ENCODE measurements at places on chromosomes 1 and 21.

GRCh38 chr1:230979952-230980351 lies 1.1 kb downstream of the ARV1 start:
- DNase-seq: no peak

DNA sequence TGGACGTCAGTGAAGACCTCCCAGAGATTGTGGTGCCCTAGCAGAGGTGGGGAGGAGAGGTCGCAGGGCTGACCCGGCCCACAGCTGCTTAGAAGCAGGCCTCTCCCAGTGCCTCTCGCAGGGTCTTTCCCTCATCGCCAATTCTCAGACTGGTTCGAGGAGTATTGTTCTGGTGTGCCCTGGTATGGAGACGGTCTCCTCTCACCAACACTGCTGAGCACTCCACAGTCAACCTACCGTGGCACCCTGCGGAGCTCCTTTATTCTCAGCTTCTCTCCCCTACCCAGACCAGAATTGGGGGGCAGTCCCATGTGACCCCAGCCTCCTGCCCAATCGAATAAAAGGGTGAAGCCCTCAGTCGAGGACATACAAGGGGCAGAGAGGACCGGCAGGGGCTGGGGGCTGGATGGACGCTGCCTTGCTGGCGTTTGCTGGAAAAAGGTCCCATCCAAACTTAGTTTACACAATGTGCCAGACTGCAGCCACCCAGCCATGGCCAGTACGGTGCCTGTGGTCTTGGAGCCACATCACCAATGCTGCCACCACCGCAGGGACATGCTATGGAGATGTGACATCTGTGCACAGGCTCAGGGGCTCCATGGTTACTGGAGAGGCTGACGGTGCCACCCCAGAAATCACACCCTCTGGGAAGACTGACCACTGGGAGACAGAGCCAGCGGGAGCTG lies 80.8 kb downstream of the STUM start:
- DNase-seq: no peak

GRCh38 chr1:118914379-118915161 lies 73.6 kb downstream of the TBX15 start:
- DNase-seq: no peak

- no peak for DNase-seq
Observed at GRCh38 chr1:48061162-48062136, 64.3 kb upstream of the TRABD2B start.

DNA sequence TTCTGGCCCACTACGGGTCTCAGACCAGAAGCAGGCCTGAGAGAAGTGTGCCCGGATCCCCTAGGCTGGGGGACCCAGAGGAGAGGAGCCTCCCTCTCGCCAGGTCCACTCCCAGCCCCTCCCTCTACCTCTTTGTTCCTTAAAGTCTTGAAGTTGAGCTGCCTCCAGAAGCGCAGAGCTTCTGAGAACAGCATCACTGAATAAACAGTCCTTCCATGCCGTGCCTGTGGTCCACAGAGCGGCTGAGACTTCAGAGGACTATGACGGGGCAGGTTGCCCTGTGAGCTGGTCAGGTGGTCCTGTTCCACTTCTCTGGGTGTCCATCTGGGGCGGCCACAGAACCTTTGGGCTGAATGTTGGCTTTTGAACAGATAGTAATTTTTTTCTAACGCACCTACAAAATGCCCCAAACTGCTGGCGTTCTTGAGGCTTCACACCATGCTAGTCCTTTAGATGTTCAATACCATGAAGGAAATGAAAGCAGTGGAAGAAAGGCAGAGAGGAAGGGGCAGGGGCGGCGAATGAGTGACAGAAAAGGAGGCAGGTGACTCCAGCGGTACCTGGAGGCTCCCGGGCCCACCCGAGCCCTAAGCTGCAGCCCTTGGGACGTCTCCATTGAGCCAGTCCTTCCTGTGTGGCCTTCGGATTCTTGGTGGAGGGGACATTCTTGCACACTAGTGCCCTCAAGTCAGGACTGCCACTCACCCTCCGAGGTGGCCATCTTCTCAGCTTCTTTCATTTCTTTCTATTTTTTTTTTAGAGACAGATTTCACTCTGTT lies 239.3 kb upstream of the VAMP3 start:
- no peak for DNase-seq

DNA sequence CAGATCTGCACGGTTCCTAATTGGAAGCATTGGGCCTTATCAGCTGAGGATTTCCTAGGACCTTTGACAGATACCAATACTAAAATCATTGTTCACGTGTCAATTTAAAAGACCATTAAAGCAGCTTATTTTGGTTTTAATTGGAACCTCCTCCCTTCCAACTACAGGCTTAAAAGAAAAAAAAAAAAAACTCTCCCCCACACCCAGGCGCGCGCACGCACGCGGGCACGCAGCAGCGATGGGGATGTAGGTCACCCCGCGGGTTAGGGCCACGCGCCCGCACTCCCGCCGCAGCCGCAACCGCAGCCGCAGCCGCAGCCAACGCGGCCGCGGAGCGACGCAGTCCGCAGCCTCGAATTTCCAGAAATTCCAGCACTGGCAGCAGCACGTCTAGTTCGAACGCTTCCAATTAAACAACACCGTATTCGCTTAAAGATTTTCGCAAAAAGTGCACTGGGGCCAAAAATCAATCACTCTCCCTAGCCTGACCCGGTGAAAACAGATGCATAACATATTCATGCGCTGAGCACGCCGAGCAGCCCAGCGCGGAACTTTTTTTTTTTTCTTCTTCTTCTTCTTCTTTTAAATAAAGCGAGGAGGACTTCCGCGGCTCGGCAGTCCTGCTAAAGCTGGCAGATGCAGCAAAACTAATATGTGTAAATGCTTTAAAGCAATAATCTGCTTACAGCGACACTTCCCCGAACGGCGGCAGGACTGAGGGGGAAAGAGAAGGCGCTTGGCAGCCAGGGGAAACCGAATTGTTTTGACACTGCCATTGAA lies 13.3 kb upstream of the BARHL2 start:
- no peak for DNase-seq

Data from stimulated activated CD8-positive, alpha-beta memory T cell treated with anti-CD3 and anti-CD28 coated beads, Interleukin-4, amount 100 ng/mL, for 1 hour (primary cell).